Stimulated activated CD8-positive, alpha-beta memory T cell treated with anti-CD3 and anti-CD28 coated beads, Interleukin-4, amount 100 ng/mL, for 48 hours (primary cell): ENCODE measurements at places on chromosomes 6 and 20.

GRCh38 chr6:159646116-159646515 lies 46.9 kb downstream of the SOD2 start:
- DNase-seq: no peak

- no peak for DNase-seq
Observed at GRCh38 chr6:42569102-42570028, 5.5 kb downstream of the UBR2 start.

DNA sequence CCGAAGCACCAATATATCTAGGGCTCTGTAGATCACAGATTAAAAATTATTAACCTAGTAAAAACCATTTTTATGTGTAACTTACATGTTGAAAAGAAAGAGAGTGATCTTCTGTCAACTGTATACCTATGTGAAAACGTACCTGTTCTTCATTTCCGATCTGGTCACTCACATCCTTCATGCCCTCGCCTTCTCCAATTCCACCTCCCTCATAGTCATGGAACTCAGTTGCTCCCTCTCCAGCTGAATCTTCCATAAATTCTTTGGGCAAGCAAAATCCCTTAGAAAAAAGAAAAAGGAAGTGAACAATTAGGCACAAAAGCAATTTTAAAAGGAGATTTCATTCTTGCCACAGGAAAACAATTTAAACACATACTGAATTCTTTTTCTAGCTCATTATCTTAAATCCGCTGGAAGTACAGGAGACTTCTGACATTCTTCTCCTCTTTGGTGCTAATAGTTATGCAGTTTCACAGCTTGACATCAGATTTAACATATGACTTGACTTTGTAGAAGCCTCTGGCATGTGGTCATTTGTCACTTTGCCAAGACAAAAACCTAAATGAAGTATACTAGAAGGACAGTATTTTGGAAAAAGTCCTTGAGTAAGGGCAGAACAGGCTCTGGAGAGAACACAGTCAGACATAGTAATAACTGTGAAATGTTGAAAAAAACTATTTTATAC lies 29.5 kb upstream of the LYRM2 start:
- no peak for DNase-seq

GRCh38 chr6:2798586-2799134 lies 33.5 kb downstream of the WRNIP1 start:
- no peak for DNase-seq

- DNase-seq: no peak
Observed at GRCh38 chr6:90384720-90385119, 88.1 kb upstream of the BACH2 start.

DNA sequence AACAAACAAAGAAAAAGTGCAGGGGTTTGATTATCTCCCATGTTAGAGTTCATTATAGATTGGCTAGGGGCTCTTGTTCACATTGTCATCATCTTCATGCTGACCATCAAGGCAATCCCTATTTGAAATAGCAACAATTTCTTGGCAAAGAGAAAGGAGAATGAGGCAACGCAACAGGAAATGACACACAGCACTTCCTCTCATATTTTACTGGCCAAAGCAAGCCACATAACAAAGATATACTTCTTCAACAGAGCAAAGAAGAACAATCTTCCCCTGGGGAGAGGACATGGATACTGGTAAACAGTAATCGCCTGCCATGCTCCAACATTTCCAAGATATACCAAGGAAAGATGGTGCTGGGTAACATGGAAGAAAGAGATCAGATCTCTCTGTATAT lies 29.8 kb downstream of the EPM2A start:
- DNase-seq: no peak

- DNase-seq: no peak
Observed at GRCh38 chr6:1726341-1726768, 116.6 kb downstream of the FOXC1 start.

GRCh38 chr6:98230250-98230649 lies 604.1 kb upstream of the POU3F2 start:
- no peak for DNase-seq

- no peak for DNase-seq
Observed at GRCh38 chr20:33437141-33437911, 6.2 kb downstream of the SNTA1 start.

DNA sequence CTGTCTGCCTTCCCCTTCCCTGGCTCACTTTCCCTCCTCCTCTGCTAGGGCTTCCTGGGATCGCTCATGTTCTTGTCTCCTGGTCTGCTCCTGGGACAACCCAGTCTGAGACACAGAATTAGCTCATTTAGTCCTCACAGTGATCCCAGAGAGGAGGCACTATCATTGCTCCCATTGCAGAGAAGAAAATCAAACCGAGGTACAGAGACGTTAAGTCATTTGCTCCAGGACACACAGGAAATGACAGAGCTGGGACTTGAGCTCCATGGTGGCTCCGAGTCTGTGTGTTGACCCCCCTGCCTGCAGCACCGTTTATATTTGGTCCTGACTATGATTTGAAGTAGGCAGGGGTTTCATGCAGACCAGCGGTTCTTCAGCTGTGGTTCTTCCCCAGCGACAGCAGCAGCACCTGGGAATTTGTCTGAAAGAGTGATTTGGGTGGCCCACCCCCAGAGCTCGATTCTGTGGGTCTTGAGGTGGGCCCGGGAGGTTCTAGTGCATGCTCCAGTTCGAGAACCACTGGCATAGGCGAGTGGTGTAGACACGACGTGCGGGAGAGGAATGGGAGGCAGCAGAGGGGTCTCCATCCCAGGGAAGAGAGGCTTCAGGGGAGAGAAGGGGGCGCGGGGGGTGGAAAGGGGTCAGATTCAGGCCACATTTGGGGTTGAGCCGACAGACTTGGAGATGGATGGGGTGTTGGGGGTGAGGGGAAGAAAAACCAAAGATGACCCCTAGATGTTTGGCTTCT lies 24.7 kb downstream of the PCK1 start:
- DNase-seq: no peak

DNA sequence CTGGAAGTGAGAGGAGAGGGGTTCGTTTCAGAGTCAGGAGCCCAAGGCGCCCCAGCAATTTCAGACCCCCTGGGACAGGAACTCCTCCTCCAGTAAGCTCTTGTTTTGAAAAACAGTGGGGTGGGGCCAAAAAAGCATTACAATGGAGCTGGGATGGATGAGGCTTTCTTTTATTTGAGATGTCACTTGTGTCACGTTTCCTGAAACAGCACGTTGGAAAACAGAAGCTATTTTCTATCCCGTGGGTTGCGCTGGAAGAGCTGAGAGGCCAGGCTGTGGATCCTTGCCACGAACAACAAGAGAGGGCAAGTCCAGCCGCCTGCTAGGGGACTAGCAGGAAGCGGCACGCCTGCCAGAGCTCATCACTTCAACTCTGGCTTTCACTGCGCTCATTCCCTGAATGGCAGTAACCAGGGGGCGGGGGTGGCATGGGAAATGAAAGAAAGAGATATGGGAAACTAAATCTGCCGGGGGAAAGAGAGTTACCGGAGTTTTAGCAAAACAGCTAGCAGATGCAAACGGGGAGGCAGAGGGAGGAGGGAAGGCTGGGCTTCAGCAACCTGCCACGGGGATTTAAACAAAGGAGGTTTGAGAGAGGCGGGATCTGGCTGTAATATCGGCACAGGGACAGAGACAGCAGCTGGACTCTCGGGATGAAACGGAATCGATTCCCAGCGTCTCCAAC lies 34.6 kb downstream of the GCNT2 start:
- no peak for DNase-seq

- peak; percentile 79 for DNase-seq
Observed at GRCh38 chr20:13261460-13262301, 40.6 kb downstream of the ISM1 start.

DNA sequence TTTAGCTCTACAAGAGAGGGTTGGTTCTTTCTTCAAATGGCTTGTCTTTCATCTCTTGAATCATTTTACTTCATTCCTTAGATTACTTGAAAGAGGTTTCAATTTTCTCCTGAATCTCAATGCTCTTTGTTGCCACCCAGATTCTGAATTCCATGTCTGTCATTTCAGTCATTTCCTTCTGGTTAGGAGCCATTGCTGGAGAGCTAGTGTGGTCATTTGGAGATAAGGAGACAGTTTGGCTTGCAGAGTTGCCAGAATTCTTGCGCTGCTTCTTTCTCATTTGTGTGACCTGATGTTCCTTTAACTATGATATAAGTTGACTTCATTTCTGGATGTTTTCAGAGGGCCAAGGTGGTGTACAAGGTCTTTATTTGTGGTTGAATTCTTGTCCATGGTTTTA lies 157.8 kb downstream of the SLC22A3 start:
- no peak for DNase-seq
